Pons (tissue), 1 donor: ENCODE measurements at places on chromosomes 1 and 21.

DNA sequence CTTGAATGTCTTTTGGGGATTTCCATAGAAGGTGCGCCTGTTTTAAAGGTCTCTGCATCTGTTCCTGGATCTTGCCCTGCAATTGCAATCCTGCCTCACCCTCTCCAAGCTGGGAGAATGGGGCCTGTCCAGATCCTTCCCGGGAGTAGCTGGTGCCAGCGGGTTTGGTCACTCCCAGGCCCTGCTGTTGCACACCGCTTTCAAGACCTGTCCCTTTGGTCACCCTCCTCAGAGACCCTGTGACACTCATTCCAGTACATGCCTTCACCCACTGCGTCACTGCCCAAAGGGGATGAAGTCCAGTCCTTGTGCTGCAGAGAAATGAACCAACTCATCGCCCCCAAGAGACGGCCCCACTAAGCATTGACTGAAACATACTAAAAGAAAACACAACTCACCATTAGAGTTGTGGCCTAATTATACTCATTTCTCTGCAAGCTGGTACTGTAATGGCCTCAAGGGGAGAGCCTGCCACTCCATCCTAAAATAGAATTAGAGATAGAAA is 1.9 kb upstream of the IRF2BP2 start:
- peak; percentile 74 for DNase-seq

DNA sequence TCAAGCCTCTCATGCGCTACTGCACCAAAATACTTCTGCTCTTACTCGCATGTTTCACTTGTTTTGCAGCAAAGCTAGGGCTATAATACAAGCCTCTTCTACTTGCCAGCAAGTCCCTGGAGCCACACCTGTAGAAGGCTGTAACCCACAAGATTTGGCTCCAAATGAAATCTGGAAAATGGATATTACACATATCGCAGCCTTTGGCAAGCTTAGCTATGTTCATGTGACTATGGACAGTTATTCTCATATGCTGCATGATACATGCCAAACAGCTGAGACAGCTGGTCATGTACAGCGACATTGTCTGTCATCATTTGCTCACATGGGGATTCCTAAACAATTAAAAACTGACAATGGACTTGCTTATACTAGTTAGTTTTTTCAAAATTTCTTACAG is 270.3 kb downstream of the COL11A1 start:
- no peak for DNase-seq

- DNase-seq = no peak
Observed at GRCh38 chr1:181898773-181899172, 162.7 kb downstream of the ZNF648 start.

GRCh38 chr1:36148821-36149236 is 457 bp downstream of the TRAPPC3 start:
- DNase-seq = no peak

DNA sequence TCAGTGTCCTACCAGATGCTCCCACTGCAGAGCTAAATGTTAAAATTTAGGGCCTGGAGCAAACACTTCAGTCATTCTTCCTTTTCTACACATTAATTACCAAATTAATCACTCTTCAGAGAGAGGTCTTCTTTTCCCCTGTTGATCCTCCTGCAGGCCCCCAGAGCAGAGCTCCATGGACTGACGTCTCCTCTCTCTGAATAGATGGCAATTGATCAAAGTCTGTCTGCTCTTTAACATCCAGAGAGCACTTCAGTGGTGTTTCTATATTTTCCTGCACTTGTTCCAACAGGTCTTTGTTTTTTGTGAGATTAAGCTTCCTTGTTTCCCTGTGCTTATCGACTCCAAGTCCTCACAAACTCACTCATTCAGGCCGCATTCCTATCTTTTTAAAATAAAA is 239.3 kb downstream of the SIPA1L2 start:
- no peak for DNase-seq

DNA sequence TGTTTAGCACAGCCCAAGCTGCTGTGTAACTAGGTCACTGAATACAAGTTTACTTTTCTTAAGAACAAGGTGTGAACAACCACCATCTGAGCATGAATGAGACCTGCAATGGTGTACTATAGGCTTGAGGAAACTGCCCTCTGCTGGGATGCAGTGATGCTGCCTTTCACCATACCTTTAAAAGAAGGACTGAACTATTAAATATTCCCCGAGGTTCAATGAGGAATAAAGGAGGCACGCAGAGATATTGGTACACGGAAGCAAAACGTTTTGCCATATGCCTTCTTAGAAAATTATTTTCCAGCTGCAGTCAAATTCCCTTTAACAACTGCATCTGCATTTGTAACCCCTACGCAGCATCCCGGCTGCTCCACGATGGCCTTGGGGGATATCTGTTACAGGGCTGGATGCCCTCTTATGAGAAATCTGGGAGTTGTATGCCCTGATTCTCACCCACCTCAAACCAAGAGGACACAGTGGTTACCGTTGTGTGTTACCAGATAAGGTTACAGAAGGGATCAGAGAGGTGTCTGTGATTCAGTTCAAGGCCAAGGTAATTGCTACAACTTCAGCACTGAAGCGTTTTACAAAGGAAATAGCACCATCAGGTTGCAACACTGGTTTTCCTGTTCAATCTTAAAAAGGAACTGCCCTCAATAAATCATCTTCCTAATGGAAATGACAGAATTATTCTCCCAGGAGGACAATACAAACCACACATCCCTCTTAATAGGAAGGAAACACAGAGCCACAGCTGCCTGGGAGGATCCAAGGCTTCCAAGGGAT is 470.5 kb downstream of the LTN1 start:
- DNase-seq = peak; percentile 11

DNA sequence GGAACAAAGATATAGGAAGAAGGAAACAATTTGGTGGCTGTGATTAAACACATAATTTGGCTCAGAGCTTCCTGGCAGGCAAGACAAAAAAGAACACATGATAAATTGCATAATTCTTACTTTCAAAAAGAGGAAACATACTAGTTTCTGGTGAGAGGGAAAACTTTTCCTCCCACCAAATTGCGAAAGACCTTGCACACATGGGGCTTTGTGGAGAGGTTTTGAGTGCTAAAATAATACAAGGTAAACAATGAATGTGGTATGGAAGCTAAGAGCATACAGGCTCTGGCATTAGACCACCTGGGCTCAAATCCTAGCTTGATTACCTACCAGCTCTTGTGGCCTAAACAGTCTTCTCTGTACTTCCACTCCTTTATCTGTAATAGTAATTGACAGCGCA is 140.2 kb upstream of the HOOK1 start:
- DNase-seq = peak; percentile 81

DNA sequence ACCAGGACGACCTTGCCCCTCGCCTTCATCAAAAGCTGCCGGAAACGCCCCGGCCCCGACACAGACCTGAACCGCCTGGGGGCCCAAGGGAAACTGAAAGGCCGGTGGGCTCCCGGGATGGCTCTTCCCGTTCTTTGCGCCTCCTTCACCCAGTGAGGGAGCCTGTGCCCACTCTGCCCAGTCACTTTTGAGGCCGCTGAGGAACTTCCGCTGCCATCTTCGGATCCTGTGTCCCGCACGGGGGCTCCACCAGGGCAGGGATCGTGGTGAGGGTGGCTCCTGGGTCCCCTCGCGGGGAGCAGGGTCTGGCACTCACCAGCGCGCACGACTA is 104.0 kb downstream of the PPIAL4G start:
- no peak for DNase-seq

- no peak for DNase-seq
Observed at GRCh38 chr1:245475126-245475525, 320.3 kb downstream of the KIF26B start.

- DNase-seq = no peak
Observed at GRCh38 chr1:31215065-31215570, 24.6 kb downstream of the NKAIN1 start.
